ENCODE measurements at places on chromosomes 5 and 9.

DNA sequence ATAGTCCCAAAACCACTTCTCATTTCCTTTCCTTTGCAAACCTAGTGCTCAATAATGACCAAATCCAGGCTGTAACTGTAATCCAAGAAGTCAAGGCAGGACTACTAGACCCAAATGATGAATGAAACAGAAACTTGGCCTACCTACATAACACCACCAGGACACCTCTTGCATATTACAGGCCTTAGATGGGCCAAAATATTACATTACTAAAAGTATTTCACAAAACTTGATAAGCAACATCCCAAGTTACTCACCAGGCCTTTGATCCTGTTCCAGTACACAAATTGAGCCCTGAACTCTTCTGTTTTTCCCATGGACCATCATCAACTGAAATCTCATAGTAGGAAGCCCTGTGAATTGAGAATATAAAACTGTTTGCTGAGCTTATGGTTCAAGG, 34.8 kb downstream of the NADK2 start:
- DNase-seq: no peak

GRCh38 chr9:133737071-133737773, 930 bp downstream of the SARDH start:
- DNase-seq: no peak

DNA sequence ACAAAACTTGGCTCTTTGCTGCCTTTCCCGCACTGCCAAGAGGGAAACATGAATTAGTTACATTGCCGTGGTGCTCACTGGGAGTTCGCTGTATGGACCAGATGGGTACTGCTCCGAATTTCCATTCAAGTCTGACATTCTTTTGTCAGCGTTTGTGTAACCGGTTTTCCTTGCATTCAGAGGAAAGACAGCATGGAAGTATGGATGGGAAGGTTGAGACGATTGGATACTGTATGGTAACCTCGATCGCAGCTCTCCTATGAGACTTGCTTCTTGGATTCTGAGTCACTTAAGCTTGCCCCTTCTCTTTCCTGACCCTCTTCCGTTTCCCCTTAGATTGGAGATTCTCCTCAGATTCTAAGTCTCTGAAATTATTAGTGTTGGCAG, 625 bp upstream of the UBLCP1 start:
- DNase-seq: peak; percentile 48

GRCh38 chr5:117881426-117882230, 1106.7 kb downstream of the DTWD2 start:
- no peak for DNase-seq

DNA sequence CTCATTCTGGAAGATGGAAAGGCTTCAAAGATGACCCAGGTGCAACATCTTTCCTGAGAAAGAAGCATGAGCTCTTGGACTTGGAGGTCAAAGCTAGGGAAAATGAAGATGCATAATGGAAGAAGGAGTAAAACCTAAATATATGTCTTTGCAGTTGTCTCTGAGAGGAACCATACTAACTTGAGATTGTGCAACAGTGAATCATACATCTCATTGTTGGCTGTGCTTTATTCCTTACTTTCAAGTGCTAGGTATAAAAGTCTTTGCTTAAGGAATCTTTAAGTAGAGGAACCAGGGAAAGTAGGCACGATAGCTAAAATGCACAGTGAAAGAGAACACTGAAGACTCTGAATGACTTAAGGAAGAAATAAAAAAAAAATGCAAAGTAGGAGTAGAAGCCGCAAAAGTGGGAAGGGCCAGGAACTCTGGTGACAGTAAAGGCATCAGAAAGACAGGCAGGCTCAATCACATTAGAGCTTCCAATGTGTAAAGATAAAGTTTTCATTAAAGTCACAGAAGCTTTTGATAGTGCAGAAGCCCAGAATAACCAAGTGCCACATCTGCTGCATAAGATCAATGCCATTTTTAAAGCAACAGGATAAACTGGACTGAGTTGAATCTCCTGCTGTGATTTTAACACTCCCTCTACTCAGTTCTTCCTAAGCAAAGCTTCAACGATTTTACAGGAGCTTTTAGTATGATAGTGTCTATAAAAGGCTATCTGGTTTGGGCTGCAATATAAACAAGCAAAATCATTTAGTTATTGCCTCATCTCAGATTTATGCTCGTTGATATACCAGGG, 432.3 kb upstream of the EDIL3 start:
- peak; percentile 2 for DNase-seq

- DNase-seq: no peak
These were observed 223.4 kb downstream of the COX7C start for GRCh38 chr5:86841000-86841644.

- peak; percentile 42 for DNase-seq
These were observed 88.6 kb upstream of the FANCC start for GRCh38 chr9:95406121-95406520.

DNA sequence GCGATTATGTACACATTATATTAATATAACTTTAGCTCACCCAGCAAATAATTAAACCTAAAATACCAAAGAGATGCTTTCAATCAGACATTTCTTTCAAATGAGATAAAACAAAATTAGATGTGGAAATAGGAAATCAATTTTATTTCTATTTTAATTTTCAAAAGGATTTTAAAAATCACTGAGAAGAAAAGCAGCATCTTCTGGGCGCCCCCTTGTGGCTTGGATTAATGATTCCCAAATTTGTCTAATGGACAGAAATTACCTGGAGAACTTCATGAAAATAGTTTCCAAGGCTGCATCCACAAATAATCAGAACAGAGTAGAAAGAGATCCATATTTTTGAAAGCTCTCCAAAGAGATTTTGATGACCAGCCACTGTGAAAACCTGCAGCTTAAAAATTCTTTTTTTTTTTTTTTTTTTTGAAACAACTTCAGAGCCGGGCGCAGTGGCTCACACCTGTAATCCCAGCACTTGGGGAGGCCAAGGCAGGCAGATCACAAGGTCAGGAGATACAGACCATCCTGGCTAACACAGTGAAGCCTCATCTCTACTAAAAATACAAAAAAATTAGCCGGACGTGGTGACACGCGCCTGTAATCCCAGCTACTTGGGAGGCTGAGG, 50.9 kb upstream of the CEMIP2 start:
- DNase-seq: peak; percentile 34

DNA sequence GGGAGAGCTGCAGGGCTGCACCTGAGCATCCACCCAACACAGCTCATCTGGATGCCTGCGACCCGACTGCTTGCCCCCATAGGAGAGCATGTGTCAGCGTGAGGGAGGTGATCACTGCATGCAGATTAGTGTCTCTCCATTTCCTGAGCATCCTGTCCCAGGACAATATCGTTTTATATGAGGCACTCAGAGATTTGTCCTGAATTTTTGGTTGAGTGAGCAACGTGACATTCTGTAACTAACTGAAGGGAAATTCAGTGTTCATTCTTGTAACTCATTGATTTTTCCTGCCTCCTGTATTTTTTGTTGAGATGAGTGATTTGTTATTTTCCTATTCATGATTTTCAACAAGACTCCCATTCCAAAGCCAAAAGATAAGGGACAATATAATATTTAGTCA, 20.7 kb upstream of the ANKRD34B start:
- DNase-seq: no peak

DNA sequence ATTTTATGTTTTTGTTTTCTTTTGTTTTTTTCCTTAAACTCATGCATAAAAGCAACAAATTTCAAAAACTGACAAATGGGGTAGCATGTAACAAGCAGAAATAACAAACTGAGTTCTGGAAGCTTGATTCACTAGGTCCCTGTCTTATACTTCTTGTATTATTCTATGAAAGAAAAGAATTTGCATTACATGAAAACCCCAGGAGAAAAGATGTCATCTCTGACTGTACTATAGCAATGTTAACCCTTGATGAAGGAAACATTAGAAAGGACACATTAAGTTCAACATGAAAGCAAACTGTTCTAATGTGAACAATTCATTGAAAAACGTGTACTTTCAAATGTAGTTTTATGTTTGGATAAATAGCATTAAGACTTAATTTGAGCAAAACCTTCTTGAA, 9.2 kb downstream of the RAB14 start:
- no peak for DNase-seq

DNA sequence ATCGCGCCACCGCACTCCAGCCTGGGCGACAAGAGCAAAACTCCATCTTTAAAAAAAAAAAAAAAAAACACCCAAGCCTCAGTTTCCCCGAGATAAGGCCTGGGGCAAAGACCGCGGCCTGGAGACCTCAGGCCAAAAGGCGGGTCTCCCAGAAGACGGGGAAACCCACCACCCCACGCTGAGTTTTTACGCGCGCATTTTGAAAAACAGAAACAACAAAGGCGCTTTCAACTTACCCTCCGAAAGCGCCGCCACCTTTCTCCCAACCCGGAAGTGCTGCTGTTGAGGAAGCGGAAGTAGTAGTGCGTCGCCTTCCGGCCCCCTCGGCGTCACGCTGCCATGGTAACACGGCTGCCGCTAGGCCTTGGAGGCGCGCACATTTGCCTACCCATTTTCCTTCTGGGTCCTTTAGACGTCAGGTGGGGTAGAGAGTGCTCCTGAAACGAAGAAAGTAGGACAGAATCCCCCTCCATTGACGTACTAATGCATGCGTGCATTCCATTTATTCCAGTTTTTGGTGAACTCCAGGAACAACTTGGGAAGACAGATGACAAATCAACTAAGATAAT, at the start of gene TTF1:
TTF1 (minus strand) TSS at position 287 of the 569 bp plus-strand sequence. CDS start 4,019 bp downstream, outside the sequence.
- DNase-seq: peak; percentile 89

GRCh38 chr5:143182106-143182505, 221.4 kb downstream of the NR3C1 start:
- DNase-seq: no peak

GRCh38 chr9:98022447-98022846, 34.1 kb upstream of the NANS start:
- peak; percentile 10 for DNase-seq

GRCh38 chr9:38336341-38336740, 56.2 kb upstream of the ALDH1B1 start:
- DNase-seq: no peak

- no peak for DNase-seq
These were observed 431.7 kb upstream of the POU5F2 start for GRCh38 chr5:94173100-94173499.

GRCh38 chr9:133691191-133691590, 47.0 kb downstream of the SARDH start:
- DNase-seq: no peak

- DNase-seq: no peak
These were observed 105.1 kb downstream of the CEMIP2 start for GRCh38 chr9:71663216-71663615.

DNA sequence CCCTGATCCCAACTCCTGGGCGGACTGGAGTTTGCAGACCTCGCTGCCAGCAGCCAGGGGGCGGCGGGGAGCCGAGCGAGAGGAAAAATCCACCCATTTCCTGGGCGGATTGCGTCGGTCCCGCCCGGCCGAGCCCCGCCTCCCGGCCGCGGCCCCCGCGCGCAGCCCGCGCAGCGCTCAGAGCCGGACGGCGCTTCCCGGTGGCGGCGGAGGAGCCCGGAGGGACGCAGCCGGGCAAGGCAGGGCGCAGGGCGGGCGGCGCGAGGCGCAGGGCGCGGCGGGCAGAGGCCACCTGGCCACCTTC, at the start of gene OLFM1:
OLFM1 (plus strand) TSS at position 180 of the 304 bp plus-strand sequence. CDS start 322 bp downstream, outside the sequence.
- DNase-seq: peak; percentile 44

GRCh38 chr5:132839426-132840301, 9.2 kb upstream of the SHROOM1 start:
- DNase-seq: peak; percentile 46

GRCh38 chr5:65103756-65104440, 335.2 kb downstream of the CWC27 start:
- peak; percentile 22 for DNase-seq

DNA sequence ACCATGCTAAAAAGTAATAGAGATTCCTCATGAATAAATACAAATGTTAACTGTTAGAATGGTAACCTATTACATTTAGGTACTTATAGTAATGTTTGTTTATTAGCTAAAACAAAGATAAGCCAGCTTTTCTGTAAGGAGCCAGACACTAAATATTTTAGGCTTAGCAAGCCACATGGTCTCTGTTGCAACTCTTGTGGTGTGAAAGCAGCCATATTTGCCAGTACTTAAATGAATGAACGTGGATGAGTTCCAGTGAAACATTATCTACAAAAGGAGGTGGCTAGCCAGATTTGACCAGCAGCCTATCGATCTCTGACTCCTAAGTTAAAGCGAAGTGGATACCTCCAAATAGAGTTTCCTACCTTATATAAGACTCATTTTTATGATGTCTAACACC, 331.6 kb downstream of the CDH12 start:
- DNase-seq: peak; percentile 2

DNA sequence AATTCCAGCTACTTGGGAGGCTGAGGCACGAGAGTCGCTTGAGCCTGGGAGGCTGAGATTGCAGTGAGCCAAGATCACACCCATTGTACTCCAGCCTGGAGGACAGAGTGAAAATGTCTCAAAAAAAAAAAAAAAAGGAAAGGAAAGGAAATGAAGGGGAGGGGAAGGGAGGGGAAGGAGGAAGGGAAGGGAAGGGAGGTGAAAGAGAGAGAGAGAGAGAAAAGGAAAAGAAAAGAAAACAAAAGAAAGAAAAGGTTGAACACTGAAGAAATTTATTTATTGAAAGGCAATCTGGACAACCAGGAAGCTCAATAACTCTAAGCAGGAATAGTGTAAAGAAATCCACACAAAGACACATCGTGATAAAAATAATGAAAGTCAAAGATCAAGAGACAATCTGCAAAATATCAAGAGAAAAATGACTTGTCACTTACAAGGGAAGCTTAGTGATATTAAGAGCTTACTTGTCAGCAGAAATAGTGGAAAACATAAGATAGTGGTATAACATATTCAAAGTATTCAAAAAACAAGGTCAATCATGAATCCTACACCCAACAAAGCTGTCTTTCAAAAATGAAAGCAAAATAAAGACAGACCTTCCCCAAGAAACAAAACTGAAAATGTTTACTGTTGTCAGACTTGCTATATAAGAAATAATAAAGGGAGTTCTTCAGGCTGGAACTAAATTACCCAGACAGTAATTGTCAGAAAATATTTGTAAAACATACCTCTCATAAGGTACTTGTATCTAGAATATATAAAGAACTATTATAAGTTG, 10.9 kb upstream of the RIMOC1 start:
- DNase-seq: no peak

- no peak for DNase-seq
These were observed 247.9 kb downstream of the BNC2 start for GRCh38 chr9:16622541-16622940.

- DNase-seq: no peak
These were observed 21.0 kb downstream of the RMI1 start for GRCh38 chr9:84001621-84002020.

DNA sequence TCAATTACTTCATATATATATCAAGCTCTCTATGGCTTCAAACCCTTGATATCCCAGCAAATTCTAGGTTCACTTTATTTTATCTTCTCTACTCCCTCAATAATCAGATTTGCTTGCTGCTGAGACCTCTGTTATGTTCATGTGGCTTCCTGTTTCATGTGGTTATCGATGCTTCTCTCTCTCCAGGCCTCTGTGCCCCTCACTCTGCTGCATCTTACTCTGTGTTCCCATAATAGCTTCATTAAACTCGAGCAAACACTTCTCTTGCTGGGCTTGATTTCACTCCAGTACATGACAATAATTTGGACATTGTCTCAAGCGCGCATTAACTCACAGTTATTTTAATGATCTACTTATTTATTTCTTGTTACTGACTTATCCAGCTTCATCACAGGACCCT, 798.8 kb downstream of the CDH9 start:
- DNase-seq: no peak

Data from fibroblast of skin of right biceps (primary cell).